ENCODE measurements at places on chromosomes 3 and 15. TPM values are rescaled to one million over a fixed set of nuclear protein-coding genes. Genes with fewer than 3 reads are reported as not detected.

IQCH gene
- 4.7 TPM for total RNA-seq

SPSB4 gene
- not detected for total RNA-seq

CCDC33 gene
- total RNA-seq: not detected

SLC30A4 gene
- 17.4 TPM for total RNA-seq

VIPR1 gene
- not detected for total RNA-seq

SMCO1 gene
- total RNA-seq: not detected
